Aorta (tissue), 5 donors: ENCODE measurements at places on chromosomes 11 and 22. TPM values are rescaled to one million over a fixed set of nuclear protein-coding genes. Genes with fewer than 3 reads are reported as not detected.

DNA sequence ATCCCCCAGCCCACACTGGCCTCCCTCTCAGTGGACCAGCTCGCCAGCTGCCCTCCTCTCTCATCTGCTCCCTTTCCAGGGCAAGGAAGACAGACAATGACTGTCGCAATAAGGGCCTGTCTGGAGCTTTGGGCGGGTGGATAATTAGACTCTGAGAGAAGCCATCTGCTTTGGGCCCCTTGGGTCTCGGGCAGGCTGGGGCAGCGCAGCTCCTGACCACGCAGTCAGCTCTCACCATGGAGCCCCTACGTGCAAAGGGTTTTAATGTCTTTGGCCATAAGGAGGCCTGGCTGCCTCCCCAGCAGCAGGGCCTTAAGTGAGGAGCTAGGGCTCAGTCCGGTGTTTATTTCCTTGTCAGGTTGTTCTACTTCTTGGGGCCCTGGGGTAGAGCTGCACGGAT, 153.9 kb downstream of the CHST1 start:
- no peak for DNase-seq

- DNase-seq = no peak
Measured at GRCh38 chr22:45136594-45136993, 27.1 kb upstream of the NUP50 start.

DNA sequence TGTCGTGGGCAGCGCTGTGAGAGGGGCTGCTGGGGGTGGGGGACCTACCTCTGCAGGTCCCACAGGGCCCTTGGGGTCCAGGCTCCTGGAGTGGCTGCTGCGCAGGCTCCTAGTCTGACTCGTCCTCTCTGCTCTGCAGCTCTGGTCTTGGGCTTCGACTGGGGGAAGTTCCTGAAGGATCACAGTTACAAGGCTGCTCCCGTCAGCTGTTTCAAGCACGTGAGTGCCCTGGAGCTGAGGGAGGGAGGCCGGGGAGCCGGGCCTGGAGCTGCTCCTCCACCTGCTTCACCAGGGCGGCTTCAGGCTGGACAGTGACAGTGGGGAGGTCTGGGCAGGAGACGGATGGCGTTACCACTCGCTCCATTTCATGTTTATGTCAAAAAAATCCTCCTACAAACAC, 11.9 kb downstream of the L3MBTL2 start:
- DNase-seq = no peak

DNA sequence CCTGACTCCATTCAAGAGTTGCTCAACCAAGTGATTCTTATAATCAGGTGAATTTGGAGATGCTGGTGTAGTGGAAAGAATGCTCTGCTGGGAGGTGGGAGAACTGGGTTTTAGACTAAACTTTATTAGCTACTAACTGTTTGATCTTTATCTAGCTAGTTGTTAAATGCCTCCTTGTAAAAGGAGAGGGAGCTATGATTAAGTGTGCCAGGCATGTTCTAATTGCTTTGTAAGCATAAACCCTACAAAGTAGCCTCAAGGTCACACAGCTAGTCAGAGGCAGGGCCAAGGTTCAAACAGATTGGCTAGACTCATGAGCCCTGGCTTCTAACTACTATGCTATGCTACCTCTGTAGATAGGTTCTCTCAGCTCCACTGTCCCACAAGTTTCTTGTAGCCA, 105.5 kb downstream of the NXPE2 start:
- DNase-seq = no peak

DNA sequence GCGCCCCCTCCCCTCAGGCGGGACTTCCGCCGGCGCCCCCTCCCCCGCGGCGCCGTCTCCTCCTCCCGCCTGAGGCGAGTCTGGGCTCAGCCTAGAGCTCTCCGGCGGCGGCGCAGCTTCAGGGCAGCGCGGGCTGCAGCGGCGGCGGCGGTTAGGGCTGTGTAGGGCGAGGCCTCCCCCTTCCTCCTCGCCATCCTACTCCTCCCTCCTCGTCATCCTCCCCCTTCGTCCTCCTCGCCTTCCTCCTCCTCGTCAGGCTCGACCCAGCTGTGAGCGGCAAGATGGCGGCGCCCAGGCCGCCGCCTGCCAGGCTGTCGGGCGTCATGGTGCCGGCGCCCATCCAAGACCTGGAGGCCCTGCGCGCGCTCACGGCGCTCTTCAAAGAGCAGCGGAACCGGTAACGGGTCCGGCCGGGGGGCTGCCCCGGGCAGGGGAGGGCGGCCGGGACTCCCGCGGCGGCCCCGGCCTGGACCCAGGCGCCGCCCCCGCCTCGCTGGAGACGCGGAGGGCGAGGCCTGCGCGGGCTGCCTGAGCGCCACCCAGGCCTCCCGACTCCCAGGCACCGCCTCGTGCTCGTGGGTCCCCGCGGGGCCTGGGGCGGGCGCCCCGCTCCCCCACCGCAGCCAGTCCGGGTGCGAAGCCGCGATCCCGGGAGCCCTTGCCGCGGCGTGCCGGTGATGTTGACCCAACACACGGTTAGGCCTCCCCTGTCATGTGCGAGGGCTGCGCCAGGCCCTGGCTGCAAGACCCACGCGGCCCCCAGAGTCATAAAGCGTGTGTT, at the start of gene ATXN10:
ATXN10 (plus strand) TSS at position 52 of the 781 bp plus-strand sequence; CDS start at position 282, 230 bp downstream.
- DNase-seq = peak; percentile 87

DNA sequence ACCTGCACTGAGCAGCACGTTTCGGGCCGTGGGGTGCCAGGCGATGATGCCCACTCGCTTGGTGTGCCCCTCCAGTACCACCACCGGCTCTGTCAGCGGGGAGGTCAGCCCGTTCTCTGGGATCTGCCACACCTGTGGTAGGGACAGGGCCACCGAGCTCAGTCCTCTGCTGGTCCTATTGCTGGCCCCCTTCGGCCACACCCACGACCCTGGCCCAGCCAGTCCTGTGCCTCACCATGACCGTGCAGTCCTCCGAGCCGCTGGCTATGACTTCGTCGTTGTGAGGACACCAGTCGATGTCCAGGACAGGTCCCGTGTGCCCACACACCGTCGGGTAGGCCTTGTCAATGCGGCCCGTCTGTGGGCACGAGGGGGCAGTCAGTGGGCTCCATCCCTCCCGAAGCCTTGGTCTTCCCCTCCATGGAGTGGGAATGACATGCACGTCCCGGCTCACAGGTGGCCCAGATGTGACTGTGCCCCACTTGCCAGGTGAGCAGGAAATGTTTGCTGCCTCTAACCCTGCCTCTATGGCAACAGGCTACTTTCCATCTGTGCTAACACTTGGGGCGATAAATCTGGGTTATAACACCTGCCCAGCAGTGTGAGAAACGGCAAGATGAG, 1.4 kb downstream of the CORO1B start:
- no peak for DNase-seq

GRCh38 chr22:32627091-32627490, 152.5 kb downstream of the FBXO7 start:
- no peak for DNase-seq

DNA sequence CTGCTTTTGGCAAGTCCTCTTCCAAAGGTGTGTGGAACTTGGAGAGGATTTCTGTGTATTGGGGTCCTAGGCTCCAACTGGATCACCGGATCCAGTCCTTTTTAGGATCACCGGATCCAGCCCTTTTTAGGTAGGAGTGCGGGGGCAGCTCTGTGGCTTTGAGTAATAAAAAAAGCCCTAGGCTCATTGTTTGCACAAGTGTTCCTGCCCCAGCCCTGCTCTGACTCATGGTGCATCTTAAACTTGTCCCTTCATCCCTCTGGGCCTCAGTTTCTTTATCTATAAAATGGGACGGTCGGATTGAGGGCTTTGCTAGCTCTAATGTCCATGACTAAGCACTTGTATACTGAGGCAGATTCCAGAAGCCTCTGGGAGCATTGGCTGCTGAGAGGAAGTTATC, 22.7 kb upstream of the CD44 start:
- no peak for DNase-seq

GRCh38 chr11:109088086-109088485, 333.9 kb upstream of the C11orf87 start:
- no peak for DNase-seq

- DNase-seq = no peak
Measured at GRCh38 chr11:63961608-63962412, 12.6 kb upstream of the COX8A start.

DNA sequence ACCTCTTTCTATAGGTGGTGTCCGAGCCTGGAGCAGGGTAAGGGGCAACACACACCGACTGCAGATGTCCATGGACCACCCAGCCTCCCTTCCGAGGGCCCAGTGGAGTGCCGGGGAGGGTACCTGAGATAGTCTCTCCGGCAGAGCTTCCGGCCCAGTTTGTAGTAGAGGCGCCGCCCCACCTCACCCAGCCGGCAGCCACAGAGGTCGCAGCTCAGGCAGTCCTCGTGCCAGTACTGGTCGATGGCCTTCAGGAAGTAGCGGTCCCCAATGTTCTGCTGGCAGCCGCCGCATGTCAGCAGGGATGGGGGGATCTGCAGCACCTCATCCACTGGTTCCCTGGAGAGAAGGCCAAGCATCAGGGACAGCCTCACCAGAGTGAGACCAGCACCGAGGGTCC, 27.4 kb downstream of the LMO2 start:
- no peak for DNase-seq

DNA sequence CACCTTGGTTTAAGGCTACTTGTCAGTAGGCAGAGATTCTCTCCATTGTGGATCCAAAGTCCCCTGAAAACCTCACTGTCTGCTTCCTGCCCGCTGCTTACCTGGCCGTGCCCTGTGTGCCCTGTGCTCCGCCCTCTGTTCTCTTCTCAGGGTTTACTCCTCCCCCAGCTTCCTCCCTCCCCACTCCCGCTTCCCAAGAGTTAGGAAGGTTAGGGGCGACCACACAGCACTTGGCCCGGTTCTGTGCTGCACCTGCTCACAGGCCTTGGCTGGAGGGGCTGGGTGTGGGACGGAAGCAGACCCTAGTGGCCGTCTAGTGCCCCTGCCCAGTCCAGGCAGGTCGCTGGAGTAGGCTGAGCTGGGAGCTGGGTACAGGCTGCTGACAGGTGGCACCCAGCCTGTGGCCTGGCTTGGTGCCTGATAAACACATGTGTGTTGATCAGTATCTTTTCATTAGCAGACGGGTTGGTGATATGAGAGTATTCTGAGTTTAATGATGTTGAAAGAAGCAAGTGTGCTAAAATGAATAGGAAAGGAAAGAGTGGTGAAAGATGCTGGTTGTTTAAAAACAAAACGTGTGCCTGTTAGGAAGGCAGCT, 40.5 kb downstream of the GRAMD4 start:
- no peak for DNase-seq

DNA sequence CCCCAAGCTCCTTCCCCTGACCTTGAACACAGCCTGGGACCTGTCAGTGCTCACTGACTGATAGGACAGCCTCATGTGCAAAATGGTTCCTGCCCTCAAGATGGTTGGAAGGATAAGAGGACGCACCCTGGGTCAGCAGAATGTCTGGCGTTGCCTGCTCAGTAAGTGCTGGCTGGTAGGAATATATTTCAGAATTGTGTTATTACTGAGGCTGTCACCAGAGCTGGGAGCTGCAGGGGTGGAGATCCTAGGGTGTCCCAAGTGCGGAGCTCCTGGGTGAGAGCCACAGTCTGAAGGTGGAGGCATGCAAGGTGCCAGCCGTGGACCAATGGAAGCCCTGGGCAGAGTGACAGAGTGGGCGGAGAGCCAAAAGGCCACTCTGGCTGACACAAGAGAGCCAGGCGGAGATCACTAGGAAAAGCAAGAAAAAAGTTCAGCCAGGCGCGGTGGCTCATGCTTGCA, 1.0 kb upstream of the SEC14L4 start:
- DNase-seq = no peak

DNA sequence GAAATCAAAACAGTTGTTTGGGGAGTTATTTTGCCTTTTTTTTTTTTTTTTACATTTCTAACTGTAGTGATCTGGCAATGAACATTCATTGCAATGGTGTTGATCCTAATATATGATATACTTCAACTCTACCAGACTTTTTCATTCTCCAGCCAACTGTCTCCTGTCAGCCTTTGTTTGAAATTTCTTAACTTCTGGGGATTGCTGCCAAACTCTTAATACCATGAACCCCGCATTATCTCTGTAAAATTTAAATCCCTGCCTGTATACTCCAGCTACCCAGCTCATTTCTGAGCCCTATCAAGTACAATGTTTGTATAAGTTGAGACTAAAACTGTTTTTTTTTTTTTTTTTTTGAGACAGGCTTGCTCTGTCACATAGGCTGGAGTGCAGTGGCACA, 280.7 kb downstream of the TTC28 start:
- DNase-seq = no peak

- DNase-seq = no peak
Measured at GRCh38 chr11:117489999-117490679, 162.5 kb downstream of the CEP164 start.

DNA sequence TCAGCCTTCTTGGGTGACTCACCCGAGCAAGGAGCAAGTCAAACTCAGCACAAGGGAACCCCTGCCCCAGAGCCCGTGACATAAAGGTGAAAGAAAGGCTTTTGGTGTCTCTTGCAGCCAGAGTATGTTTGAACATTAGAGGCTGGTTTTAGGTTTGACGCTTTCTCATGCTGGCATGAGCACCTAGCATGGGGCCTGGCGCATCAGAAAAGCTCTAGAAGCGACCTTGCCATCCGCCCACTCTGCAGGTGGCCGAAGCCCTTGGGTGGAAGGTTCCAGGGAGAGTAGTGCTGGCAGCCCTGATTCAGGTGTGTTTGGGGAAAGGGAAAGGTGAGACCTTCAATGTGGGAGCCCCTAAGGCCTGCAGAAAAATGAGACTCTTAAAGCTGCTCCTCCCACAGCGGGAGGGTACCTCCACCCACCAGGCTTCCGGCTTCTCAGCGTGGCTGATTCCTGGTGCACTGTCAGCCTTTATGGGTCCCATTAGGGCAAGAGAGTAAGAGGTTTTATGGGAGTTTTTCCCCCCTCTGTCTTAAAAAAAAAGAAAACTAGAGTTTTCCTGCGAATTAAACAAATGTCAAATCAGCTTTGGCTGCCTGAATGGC, 88.4 kb downstream of the GRIK4 start:
- peak; percentile 48 for DNase-seq

DNA sequence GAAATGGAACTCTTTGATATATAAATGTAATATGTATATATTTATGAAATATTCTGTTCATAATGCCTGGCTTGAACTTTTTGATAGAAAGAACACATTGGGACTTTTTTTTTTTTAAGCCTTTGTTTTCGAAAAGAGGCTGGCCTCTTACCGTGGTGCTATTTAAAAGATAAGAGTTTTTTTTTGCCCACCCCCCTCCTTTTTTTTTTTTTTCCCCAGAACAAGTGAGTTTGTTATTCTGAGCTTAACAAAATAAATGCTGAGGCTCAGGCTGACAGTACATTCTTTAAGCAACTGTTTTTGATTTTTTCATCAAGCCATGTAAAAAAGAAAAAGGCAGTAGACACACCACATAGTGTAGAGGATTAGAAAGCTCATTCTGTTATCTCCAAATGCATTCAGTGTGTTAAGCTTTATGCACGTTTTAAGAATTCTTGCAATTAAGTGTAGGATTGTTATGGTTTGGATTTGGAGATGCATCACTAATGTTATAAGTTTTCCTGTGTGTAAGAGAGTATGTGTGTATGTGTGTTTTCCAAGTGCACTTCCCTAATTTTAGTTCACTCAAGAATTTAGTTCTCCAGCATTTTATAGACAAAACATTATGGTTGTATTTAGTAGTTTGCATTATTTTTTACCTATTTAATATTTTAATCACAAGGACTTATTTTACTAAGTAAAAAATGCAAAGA, 12.0 kb downstream of the PDHX start:
- DNase-seq = no peak

MISFA gene
- 6.6 TPM for total RNA-seq

CSNK2A3 gene
- 6.0 TPM for total RNA-seq

APOL6 gene
- 19.0 TPM for total RNA-seq

DNAJB13 gene
- total RNA-seq = not detected

PNPLA3 gene
- not detected for total RNA-seq

FAM180B gene
- total RNA-seq = 1.7 TPM

SLC25A18 gene
- total RNA-seq = 0.33 TPM

OR51B4 gene
- not detected for total RNA-seq

WEE1 gene
- total RNA-seq = 41.3 TPM

DERL3 gene
- 1.9 TPM for total RNA-seq

MRGPRX4 gene
- total RNA-seq = not detected

HSPA8 gene
- total RNA-seq = 543 TPM

LAYN gene
- total RNA-seq = 23.1 TPM

DEFB131B gene
- not detected for total RNA-seq
